ENCODE measurements at places on chromosomes 1 and 21.

GRCh38 chr1:184145083-184145482 is 93.6 kb downstream of the TSEN15 start:
- no peak for DNase-seq

DNA sequence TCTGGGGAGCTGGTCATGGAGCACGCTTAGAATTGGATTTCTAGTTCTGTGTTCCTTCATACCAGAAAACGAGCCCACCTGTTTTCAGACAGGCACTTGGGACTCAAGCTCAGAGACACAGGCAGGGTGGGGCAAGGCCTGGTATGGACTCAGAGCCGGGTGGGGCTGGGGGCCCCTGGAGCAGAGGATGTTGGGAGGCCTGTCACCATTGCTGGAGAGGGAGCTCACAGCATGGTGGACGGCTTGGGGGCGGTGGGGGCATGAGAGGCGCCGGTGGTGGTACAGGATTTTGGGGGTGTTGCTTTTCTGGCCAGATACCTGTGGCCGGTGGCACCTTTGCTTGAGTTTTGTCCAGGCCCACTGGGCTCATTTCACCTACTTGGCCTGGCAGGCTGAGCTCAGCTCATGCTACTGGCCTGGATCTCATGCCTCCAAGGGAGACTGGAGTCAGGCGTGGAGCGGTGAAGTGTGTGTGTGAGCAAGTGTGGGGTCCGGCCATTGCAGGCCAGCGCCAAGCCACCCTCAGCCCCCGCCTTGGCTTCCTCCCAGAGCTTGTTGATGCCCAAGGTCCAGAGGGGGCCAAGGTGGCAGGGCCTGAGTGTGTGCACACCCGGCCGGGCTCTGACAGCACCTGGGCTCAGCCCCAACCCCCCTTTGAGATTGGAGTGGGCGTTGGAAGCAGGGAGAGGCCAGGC is 8.7 kb downstream of the SLX9 start:
- no peak for DNase-seq

- DNase-seq = no peak
Measured at GRCh38 chr1:200445213-200445612, 35.4 kb upstream of the ZNF281 start.

DNA sequence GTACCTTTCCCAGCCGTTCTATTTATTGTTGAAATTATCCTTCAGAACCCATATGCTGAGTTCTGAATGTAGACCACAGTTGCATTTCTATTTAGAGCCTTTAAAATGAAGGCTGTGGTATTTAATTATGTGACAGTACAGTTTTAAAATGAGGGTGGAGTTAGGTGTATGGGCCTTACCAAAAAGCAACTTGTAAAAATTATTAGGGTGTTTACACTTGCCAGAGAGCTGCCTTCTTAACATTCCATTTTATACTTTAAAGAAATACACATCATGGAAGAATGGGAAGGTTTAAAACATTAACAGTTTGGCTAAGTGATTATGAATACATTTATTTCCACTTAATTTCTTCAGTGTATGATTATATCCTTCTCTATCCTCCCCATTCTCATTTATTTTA is 75.7 kb downstream of the RASAL2 start:
- DNase-seq = no peak

DNA sequence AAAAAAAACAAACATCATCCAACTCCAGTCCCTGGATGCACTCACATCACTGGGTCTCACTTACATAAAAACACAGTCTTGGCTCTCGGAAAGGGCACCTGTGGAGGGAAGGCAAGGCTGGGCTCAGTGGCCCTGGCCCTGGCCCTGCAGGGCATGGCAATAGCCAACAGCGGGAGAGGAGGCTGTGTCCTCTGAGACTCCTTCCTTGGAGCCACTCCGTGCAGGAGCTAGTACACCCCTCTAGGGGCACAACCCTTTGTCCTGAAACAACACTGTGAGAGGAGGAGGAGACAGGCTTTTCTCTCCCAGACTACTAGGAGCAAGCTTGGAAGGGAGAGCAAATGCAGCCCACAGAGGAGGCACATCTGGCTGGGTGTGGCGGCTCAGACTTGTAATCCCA is 28.0 kb downstream of the URB1 start:
- DNase-seq = no peak

DNA sequence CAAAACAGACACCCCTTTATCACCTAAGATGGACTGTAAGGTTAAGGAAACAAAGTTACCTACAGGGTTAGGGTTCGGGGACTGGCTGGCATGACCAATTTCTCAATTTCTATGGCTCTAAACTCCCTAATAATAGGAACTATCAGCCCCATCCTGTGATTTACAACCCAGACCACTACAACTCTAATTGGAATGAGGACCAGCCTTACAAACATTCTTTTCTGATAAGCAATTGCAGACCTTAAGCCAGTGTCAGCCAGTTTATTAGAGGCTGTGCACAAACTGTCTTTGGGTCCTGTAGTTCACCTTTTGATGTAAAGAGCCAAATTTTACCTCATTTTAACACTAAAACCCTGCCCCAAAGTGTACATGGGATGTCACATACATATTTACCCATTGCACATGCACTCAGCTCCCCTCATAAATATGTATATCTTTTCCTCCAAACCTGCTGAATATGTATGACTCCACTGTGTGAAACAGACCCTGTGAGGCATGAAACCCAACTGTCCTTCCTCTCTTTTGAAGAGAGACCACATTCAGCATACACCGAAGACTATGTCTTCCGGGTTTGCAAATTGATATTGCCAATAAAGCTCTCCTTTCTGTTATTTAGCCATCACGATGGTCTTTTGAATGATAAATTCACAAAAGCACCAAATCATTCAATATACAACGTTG is 7.3 kb upstream of the APP start:
- DNase-seq = no peak

- DNase-seq = no peak
Measured at GRCh38 chr1:34808051-34808810, 15.4 kb downstream of the GJA4 start.

DNA sequence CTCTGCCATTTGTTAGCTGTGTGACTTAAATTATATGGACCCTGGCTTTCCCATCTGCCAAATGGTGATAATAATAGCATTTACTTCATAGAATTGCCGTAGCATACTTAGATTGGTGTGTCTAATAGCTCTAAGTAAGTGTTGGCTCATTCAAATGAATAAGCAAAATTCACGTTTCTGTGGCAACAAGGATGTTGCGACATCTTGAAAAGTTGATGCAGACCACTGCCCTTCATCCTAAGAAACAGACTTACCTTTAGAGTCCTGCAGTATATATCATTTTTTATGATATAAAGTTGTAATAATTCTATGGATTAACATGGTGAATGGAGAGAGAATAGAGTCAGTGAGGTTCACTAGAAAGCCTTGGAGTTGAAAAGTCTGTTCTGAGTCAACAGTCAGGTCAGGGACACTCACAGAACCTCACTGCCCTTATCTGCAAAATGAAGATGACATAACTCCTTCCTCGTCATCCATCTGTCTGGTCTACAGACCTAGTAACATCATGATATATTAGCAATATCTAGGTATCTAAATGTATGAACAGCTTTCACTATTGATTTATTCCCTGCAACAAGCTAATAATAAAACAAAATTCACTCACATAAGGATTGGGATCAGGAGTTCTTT is 167.3 kb upstream of the C8B start:
- DNase-seq = no peak

- DNase-seq = no peak
Measured at GRCh38 chr1:161018631-161018930, 2.4 kb downstream of the F11R start.

DNA sequence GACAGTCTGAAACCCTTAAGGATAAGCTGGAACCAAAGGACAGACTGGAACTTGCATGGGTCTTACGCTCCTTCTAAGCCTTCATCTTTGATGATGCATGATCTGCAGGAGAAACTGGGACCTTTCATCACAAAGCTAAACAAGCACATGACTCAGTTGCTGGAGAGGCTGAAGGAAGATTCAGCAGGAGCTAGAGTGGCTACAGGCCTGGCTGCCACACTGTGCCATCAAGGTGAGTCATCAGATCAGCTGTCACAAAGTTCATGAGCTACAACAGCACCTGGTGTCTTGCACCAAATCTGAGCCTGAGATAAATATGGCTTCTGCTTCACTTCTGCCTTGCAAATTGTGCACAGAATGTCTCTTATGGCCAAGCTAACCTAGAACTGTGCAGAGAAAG is 95.5 kb upstream of the MARK1 start:
- DNase-seq = no peak

DNA sequence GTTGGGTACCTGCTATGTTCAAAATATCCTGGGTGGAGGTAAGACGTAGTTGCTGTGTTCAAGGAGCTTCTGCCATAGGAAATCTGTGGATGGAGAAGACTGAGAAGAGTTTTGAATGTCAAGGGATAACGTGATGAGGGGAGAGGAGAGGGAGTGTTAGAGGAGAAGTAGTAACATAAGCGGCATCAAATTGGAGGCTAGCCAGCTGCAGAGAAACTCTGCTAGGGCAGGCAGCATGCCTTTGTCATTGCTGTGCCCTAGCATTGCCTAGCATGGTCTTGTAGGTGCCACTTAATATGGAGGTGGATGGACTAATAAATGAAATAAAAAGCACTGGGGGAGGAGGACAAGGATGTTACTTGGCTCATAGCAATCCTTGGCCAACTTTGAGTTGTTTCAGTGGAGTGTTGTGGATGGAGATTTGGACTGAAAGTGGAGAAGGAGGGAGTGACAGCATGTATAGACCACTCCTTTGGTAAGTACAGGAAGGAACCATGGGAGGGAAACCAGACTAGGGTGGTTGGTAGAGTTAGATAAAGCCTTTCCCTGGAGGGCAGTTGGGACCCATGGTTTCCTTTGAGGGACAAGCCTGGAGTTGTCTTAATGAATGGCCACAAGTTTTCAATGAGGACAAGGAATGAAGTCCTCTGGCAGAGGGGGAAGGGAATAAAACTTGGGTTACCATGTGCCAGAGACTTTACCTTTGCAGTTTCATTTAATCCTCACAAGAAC is 6.3 kb downstream of the VANGL1 start:
- no peak for DNase-seq

GRCh38 chr1:47875831-47876586 is 121.2 kb downstream of the TRABD2B start:
- DNase-seq = no peak

- DNase-seq = no peak
Measured at GRCh38 chr1:53512807-53513755, 53.9 kb downstream of the DMRTB1 start.

DNA sequence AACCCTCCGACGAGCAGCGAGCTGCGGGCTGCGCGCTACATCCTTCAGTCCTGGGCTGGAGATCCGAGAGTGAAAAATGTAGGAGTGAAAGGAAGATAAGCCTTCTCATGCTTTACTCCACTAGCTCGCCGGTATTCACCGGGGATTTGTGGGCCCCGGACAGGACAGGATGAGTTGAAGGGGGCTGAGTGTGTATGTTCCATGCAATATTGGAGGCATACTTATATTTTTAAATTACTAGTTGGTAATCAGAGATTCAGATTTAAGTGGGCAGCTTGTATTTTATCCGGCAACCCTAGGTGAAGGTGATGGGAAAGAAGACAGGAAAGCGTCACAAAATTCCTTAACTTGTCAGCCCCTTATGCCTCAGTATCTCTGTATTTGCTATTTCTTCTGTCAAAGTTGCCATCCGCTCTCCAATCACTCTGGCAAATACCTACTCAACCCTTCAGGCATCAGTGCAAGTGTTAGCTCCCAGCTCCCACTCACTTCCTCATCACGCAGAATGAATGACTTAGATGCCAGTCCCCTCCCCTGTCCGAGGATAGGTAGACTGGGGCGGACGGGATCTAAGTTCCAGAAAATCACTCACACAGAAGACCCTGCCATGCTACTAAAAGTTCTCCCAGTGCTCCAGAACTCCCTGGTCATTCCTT is 503 bp upstream of the PIGM start:
- no peak for DNase-seq

GRCh38 chr1:175129182-175129581 is 61.5 kb downstream of the TNN start:
- no peak for DNase-seq

GRCh38 chr1:39609618-39610331 is 29.7 kb downstream of the HEYL start:
- peak; percentile 92 for DNase-seq

DNA sequence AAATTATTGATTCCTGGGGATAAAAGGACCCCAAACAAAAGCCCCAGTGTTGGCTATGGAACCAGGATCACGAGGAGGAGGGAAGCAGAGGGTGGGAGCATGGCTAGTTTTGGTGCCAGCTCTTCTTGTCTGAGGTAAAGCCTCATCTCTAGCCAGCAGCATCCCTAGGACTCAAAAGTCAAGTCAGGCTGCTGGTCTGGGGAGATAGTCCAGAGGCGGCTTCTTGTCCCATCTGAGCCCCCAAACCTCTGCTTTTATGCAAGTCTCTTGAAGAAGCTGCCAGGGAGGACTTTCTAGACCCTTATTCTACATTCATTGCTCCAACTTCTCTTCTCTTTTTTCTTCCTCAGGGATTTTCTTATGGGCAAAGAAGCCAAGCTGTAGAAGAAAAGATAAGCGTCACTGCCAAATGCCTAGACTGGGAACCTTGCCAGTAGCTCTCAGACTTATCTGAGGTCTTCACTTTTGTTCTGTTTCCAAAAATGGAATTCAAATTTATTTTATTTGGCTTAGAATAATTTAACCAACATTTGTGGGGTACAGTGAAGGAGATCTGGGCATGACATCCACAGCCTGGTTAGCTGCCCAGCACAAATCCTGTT is 6.9 kb upstream of the ANKRD35 start:
- DNase-seq = no peak

DNA sequence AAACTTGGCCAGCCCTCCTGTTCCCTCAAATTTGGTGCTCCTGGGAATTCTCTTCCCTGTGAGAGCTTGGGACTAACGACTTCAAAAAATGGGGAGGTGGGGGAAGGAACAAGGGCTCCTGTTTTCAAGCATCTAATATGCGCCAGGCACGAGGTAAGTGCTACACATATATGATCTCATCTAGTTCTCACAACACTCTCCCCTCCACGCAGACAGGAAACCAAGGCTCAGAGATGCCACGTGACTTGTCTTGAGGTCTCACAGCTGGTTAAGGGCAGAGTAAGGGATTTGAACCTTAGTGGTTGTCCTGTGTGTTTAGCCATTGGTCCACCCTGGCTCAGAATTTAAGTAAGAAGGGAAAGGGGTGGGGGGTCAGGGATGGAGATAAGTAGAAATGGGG is 125.9 kb downstream of the DMRTB1 start:
- DNase-seq = peak; percentile 50

- no peak for DNase-seq
Measured at GRCh38 chr1:150299716-150300115, 6.1 kb downstream of the MRPS21 start.
